Adrenal gland (tissue), 19 donors: ENCODE measurements at places on chromosomes 12 and 14. TPM values are rescaled to one million over a fixed set of nuclear protein-coding genes. Genes with fewer than 3 reads are reported as not detected.

MORN3 gene
- 0.32 TPM for polyA plus RNA-seq

KCNK13 gene
- polyA plus RNA-seq, result 0.34 TPM

HSPB8 gene
- polyA plus RNA-seq, result 8.6 TPM

AMN1 gene
- 13.9 TPM for polyA plus RNA-seq

CMTM5 gene
- 0.59 TPM for polyA plus RNA-seq

OTOGL gene
- polyA plus RNA-seq, result 0.11 TPM

PWP1 gene
- polyA plus RNA-seq, result 15.8 TPM

C14orf39 gene
- 0.68 TPM for polyA plus RNA-seq

CCT2 gene
- 102 TPM for polyA plus RNA-seq

SLC25A47 gene
- polyA plus RNA-seq, result not detected
